ENCODE measurements at places on chromosomes 12 and 14.

- no peak for DNase-seq
These were observed 28.3 kb downstream of the NPC2 start for GRCh38 chr14:74464785-74465184.

- DNase-seq: no peak
These were observed 32.2 kb downstream of the DIP2B start for GRCh38 chr12:50536831-50537537.

DNA sequence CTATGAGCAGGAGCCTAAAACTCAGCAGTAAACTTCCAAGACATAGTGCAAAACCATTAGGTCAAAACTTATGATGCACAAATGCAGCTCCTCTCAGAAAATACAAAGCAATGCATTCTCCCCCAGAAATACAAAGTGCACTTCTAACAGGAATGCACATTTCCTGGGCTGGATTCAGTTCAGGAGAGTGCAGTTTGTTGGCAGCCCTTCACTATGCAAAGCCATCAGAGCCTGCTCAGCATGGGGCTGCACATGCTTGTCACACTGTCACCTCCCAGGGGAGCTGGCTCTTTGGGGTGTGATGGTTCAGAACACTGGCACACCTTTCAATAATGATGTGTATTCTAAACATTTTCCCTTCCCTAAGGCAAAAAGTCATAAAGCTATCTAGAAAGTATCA lies 110.4 kb downstream of the KCNK10 start:
- no peak for DNase-seq

DNA sequence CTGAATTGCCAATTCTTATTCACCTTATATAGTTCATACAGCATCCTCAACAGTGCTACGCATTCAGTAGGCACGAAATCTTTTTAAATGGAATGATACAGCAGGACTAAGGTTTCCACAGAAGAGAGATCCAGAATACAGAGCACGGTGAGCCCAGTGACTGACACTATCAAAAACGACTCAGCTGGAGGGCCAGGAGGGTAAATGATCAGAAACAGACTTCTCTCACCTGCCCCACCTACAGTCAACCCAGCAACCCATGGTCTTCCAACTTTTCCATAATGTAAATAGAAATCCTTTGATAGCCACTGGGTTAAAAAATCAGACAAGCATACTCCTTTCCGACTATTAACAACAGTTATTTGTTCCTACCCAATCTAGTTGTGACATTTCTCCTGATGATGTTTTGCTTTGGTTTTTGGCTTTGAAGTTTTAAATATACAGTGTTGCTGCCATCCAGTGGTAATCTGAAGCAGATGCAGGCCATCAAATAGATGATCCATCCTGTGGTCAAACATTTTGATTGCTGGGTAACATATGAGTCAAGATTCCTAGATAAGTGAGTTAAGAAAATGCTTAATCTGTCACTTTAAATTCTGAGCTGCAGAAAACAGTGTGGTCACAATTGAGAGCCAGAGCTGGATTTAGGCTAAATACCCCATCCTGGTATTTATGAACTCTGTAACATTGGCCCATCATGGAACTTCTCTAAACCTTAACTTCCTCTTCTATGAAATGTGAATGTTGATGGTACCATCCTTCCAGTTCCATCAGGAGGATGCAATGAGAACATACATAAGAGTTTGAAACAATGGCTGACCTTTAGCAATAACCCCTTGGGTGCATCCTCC lies 42.0 kb downstream of the GPHB5 start:
- DNase-seq: no peak

DNA sequence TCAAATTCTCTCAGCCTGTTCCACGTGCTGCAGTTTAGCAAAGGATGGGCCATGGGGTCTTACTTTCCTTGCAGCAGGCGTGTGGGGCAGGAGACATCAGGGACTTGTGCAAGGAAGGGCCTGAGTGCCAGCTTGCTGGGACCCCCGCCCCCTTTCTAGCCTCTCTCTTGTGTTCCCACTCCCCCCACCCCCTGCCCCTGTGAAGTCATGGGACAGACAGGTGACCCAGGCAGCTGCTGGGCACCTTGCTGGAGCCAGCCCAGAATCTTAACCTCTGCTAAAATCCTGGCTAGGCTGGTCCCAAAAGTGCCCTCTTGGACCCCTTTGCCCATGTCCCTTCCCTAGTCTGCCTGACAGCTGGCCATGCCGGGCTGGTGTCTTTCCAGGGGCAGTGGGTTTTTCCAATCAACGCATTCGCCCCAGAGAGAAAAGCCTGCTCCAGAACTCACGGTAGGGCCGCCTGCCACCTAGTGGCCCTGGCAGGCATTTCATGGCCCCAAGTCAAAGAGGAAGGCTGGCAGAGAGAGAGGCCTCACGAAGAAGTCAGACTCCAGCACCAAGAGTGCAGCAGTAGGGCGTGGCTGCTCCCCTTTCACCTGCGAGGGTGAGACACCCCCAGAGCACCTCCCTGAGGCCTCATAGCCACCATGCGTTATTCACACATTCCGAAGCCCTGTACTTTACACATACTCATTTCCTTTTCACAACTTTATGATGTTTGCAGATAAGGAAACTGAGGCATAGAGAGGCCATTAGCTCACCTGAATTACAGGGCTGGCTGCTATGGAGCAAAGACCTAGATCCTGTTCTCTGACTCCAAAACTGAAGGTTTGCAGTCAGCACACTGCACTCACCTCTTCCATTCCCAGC lies 67.4 kb downstream of the LGMN start:
- DNase-seq: peak; percentile 71

- no peak for DNase-seq
These were observed 421 bp upstream of the RBMS2 start for GRCh38 chr12:56521209-56521589.

DNA sequence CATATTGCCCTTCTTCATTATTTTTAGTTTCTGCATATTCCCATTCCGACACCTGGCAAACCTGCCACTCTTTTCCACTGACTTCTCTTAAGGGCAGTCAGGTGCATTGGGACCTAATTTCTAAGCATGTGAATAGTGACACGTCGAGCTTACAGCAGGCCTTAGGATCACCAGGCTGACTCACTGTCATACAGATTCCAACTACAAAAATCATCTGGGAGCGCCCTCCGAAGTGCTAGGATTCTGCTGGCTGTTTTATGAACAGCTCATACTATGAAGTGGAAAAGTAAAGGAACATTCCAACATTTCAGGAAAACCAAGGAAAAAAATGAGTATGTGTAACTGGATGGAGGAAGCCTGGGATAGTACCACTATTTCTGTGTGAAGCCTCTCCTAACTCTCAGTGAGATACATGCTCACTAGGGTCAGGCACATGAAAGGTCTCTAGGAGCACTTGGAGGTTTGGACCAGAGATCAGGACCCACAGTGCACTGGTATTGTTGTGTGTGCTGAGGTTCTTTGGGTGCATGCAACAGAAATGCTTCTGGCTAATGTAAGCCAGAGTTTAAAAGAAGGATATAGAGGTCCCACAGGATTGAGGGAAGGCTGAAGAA lies 257.4 kb downstream of the ZFP36L1 start:
- no peak for DNase-seq

DNA sequence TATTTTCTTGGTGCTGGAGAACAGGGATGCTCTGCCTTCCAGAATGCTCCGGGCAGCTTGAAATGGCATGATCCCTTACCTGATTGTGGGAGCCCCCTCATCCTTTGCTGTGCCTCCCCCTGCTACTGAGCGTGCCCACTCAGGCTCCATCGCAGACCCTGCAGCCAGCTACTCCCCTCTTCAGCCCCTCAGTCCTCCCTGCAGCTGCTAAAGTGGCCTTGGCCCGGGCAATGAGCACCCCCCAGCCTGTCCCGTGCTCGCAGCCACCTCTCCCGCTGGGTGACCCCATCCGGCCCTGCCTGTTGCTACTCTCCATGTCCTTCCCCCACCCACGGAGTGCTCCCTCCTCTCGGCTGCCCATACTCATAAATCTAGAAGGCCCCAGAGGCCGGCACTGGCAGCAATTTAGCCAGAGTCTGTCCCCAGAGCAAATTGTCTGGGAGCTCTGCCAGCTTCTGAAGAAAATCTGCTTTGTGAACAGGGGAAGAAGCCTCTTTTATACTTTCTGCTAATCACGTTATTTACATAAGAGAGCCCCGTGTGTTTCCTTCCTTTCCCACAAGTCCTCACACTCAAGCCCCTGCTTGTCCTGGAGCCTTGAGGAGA lies 143.7 kb upstream of the FRMD6 start:
- DNase-seq: no peak

DNA sequence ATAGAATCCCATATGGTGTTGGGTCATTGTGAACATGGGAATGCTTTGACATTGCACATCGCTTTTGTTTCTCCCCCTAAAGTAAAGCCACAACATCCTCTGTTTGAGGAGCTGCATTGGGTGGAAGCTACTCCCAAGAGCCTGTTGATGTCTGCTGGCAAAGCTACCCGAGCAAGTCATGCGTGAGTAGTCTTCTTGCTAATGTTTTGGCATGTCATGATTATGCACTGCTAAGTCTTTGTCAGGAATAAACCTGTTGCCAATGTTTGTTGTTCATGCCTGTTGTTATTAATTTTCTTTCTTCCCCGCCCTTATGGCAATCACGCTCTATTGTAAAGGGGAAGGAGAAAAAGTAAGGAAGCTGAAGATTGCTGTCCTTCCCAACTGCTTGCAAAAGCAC lies 97.3 kb downstream of the EXOC5 start:
- DNase-seq: no peak

DNA sequence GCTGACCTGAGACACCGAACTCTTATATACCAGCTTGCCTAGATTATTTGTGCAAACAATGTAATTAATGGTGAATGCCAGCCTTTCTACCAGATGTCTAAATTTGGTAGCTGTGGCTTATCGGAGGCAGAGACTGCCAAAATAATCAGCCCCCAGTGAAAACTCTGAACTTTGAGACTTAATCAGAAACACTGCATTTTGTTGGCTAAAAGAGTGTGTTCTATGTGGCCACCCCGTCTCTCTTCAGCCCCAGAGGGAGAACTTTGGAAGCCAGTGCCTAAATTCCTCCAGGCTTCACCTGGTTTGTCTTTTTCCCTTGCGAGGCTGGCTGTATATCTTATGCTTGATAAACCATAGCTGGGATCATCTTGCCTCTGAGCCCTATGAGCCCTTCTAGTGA lies 90.1 kb downstream of the LMNTD1 start:
- no peak for DNase-seq

DNA sequence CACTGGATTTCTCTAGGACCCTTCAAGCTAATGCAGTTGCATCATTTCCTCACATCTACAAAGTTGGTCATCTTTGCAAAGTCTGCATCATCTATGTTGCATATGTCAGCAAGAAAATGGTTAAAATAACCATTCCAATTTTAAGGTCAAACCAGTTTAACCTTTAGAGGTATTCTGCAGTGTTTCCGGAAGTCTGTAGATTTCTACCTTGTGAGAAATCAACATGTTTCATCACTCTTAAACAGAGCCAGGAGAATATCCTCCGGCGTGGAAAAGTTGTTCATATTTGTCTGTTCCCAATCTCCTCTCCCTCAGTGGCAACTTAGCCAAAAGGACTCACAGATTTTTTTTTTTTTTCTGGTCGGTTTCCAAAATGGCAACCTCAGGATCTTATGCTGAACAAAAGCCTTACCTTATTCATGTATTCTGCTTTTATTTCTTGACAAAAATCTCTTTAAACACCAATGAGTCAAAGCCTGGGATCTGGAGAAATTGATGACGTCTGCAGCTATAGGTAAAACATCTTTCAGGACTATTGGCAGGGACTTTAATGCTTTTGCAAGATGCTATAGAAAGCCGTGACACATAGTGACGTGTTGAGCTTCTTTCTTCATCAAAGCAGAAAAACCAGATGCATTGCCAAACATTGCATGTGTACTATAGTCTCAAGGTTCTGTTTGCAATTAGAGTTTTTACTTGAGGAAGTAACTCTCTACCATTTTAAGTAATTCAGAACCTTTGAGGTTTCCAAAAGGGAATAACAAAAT lies 16.0 kb upstream of the CDK17 start:
- no peak for DNase-seq

- no peak for DNase-seq
These were observed 40.8 kb downstream of the TGFB3 start for GRCh38 chr14:75941030-75941429.

- DNase-seq: no peak
These were observed 124.2 kb downstream of the HMGA2 start for GRCh38 chr12:65948320-65949008.

DNA sequence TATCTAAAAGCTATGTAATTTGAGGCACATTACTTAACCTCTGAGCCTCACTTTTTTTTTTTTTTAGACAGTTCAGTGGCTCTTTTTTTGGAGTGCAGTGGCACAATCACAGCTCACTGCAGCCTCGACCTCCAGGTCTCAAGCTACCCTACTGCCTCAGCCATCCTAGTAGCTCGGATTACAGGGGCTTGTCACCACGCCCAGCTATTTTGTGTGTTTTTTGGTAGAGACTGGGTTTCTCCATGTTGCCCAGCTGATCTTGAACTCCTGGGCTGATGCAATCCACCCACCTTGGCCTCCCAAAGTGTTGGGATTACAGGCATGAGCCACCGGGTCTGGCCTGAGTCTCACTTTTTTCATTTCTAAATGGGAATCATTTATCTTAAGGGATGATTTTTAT lies 192.0 kb upstream of the PDZRN4 start:
- no peak for DNase-seq

- DNase-seq: no peak
These were observed 485.1 kb downstream of the ZFP36L1 start for GRCh38 chr14:68307790-68308168.

All from T-cell (primary cell).